Esophagus squamous epithelium (tissue), 5 donors: ENCODE measurements at places on chromosomes 1 and 21.

- DNase-seq: no peak
Measured at GRCh38 chr1:227887697-227888403, 59.9 kb downstream of the WNT9A start.

GRCh38 chr1:25572708-25573590 is 29.5 kb downstream of the LDLRAP1 start:
- no peak for DNase-seq

DNA sequence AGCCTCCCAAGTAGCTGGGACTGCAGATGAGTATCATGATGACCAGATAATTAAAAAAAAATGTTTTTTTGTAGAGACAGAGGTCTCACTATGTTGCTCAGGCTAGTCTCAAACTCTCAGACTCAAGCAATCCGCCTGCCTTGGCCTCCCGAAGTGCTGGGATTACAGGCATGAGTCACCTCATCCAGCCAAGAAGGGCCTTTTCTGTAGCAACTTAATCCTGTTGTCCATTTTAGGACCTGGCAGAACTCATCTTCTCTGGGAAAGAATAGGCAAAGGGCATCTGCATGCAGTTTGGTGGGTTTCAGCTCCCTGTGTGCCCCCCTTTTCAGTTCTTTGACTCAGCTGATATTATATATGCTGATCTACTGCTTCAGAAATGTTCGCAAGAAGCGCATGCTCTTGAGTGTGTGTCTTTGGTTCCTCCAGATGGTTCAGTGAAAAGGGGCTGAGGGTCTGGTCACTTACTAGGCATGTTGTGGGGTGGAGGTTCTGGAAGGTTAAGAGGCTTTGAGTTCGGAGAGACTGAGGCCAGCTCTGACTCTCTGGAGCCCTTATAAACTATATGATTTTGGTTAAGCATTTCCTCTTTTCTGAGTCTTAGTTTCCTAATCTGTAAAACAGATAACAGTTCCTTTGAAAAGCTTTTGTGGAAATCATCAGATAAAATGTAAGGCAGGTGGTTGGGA is 19.4 kb upstream of the SRSF4 start:
- no peak for DNase-seq

GRCh38 chr1:67945733-67946374 is 104.6 kb downstream of the DIRAS3 start:
- DNase-seq: no peak

DNA sequence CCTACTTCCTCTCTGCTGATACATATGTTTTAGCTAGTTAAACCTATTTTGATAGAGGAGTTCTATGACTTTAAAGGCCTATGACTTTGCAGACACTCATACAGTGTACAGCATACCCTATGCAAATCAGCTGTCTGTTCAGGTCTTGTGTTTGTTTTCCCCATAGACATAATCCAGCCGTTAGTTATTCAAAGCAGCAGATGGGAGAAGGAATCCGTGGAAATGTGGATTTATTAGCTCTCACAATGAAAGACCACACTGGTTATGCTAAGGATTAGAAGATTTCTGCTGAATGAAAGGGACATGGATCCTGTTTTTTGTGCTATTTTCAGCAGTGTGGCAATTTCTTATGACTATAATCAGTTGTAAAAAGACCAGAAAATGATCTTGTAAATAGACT is 59.8 kb downstream of the MAST2 start:
- DNase-seq: no peak

DNA sequence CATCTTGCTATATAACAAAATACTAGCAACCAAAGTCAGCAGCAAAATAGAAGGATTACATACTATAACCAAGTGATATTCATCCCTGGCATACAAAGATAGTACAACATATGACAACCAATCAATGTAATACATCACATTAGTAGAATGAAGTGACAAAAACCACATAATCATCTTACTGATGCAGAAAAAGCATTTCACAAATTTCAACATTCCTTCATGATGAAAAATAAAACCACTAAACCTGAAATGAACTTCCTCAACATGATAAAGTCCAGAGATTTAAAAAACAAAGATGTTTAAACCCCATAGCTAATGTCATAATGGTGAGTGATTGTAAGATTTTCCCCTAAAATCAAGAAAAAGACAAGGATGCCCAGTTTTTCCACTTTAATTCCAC is 18.6 kb downstream of the RO60 start:
- no peak for DNase-seq

- no peak for DNase-seq
Measured at GRCh38 chr1:3577711-3578432, 33.4 kb downstream of the MEGF6 start.

DNA sequence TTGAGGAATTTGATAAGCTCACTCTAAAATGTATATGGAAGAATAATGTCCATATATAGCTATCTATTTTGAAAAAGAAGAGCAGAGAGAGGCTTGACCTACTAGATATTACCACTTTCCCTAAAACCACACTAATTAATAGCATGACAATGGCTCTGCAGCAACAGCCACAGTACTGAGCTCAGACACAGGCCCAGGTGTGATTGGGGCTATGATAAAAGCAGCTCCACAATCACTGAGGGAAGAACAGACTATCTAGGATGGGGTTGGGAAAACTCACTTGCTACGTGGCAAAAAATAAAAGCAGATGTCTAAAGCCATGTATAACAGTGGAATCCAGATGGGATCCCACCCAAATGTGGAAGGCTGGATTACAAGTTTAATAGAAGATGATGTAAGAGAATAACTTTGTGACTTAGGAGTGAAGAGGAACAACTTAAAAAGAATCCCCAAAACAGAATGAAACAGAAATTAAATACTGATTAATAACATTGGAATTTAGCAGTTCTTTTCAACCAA is 80.8 kb upstream of the RAB4A start:
- DNase-seq: no peak

DNA sequence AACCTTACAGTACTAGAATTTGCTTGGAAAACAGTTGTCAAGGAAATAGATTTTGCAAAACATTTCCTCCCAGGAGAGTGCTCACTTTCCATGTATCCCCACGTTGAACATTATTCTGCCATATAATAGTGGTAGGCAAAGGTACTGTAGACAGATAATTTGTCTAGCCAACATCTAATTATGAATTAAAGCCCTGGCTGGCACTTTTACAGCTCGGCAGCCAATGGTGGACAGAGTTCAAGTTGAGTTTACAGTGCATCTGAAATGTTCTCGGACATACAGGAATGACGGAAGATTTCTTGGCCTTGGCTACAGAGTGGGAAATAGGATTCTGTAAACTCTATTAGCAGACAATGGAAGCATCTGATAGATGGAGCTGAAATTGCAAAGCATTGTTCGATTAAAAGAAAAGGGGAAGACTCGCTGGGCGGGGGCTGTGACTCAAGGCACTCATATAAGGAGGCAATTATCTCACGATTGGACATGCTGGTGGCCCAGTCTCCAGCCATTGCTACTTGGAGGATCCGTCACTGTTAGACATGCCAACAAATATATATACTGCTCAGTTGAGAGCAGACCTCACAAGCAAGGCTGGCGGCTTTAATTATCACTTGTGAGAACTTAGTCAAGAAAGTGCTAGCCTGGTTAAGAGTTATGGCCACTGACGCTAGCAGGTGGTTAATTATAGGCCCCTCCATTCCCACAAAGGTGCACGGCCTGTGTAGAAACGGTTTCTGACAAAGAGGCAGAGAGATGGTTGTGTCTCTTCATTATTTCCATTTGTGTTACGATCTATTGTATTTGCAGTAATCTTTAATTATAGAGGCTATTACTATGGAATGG is 48.0 kb downstream of the MAN1C1 start:
- no peak for DNase-seq

DNA sequence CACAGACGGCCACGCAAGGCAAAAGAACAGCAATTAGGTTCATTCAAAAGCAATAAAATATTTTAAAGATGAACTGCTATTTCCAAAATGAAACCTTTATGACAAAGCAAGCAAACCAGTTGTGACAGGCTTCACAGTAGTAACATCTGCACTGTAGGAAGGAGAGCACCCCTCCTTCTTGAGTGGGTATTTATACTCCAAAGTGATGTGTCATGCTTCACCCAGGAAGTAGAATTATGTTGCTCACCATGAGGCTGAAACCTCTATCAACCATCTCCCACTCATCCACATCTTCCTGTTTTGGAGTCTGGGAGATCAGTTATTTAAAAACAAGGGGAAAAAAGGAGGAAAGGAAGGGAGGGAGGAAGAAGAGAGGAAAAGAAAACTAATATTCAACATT is 885 bp downstream of the OR2T10 start:
- no peak for DNase-seq

DNA sequence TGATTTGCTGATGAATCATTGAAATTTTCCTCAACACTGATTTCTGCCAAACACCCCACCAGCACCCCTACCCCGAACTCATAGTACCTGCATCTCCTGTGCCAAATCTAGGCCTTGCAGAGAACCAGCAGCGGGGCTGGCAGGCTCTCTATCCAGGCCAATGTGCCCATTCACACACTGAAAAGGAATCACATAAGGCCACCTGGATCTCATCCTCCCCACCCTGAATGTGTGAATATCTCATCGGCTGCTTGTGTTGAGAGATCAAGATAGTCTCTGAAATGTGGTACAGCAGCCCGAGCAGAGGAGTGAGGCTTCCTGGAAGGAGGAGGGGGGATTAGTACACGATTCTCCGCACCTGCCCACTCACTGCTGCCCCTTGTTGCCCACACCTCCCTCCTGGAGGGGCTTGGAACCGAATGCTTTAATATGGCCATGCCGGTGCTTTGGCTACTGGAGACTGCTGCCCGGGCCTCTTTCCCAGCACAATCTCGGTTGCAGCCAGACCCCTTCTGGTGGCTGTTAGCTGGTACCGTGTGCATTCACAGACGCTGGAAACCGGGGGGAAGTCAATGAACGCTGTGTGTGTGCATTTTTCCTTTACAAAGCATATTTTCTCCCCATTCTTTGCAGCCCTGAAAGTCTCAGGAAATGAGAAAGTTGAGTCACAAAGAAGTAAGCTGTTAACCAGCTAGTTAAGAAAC is 619.5 kb downstream of the MATN1 start:
- DNase-seq: no peak
